ENCODE measurements at places on chromosomes 6 and 20.

DNA sequence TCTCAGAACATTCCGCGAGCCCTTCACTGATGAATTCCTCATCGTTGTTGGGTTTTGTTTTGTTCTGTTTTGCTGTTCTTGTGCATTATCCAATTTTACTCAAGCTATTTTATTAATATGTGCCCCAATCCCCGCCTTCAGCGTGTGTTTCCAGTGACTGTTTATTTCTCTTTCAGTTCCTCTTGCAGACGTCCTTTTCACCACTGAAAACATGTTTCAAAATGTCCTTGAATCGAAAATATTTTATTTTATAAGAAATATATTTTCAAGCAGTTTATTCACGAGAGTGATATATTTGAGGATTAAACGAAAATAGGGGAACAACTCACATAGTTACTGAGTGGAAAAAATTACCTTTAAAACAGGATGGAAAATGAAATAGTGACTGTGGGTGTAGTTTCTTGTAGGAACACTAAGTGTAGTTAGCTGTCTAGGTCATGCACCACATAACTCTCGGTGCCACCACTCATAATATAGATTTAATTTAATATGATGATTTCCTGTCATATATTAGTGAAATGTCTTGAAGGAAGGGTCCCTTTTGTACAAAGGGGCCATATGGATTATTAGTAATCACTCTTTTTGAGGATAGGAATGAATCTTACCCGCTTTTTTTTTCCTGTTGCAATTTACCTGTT is 45.3 kb upstream of the HDDC2 start:
- no peak for DNase-seq

- DNase-seq, result no peak
Measured at GRCh38 chr6:167583412-167583811, 243.3 kb upstream of the AFDN start.

DNA sequence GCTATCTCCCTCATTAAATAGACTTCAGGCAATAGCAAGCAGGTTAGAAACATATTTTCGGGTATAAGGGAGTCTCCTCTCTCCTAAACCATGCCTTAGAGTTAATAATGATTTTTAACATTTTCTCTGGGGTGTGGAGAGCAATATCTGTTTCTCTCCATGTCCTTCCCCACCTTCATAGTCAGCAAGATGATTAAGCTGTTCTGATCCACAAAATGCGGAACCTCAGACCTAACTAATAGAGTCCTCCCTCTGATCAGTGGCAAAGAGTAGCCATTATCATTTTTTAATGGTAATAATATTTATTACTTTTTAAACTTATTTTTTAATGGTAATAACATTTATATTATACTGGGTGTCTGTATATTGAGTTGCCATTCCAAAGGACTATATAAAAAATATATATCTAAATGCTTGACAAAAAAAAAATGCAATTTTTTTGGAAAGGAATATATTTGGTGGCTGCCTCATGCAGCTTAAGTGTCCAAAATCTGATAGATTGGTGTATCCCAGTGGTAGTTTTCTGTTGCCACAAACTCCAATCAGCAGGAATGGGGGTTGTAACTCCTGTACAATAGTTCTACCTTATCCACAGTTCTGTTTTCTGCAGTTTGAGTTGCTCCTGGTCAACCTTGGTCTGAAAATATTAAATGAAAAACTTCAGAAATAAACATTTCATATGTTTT is 14.0 kb upstream of the BTN3A2 start:
- DNase-seq, result no peak

DNA sequence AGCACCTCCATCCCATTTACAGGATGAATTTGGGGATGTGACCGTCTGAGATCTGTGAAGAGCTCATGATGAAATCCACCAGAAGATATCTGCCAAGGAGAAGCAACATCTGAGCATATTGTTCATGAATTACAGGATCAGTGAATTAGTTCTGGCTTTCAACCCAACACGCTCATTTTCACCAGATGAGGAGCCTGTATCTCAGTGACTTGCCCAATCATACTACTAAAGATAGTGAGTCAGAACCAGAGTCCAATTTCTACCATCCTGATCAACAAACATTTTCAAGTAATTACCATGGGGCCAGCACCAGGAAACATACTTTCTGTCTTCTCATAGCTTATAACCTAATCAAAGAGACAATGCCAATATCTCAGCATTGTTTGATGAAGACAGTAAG is 116.6 kb downstream of the ZDHHC14 start:
- no peak for DNase-seq

DNA sequence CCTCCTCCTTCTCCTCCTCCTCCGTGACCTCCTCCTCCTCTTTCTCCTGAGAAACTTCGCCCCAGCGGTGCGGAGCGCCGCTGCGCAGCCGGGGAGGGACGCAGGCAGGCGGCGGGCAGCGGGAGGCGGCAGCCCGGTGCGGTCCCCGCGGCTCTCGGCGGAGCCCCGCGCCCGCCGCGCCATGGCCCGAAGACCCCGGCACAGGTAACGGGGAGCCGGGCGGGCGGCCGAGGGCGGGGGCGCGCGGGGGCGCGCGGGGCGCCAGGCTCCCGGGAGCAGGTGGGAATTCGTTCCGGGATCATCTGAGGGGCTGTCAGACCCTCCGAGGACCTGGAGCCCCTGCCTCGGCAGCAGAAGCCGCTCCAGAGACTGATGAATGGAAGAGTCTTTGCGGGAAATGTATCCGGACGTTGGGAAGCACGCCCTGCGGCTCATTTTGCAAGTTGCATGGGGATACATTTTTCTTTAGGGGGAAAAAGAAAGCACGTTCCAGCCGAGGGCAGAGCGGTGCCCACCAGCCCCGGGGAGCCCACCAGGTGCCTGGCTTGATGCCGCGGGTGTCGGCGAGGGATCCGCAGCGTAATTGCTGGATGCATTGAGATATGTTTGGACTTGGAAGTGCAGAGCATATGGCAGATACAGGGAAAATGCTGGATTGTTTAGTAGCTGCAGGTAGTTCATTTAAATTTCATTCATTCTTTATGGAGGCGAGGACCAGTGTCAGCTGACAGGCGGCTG is 394 bp downstream of the MYB start:
- peak; percentile 22 for DNase-seq

- DNase-seq, result no peak
Measured at GRCh38 chr6:19723545-19723944, 113.6 kb upstream of the ID4 start.

DNA sequence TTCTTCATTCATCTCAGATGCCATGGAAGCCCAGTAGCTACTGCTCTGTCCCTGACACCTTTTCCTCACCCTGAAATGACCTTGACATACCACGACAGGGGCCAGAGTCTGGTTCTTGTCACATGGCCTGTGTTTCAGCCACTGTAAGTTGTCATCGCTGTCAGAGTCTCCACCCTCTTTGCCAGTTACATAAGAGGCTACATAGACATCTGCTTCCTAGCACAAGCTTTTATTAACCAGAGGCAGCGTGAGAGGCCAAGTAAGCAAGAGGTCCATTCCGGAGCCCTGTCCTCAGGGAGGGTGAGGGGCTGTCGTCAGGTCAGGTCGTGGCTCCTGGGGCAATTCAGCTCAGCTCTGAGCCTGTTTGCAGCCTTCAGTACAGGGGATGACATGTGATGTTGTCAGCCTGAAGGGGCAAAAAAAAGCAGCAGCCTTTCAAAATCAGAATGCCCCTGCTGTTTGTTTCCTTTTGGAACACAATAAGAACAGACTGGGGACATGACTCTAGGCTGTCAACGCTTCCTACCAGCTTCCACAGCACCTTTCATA is 146.3 kb downstream of the MTFR2 start:
- no peak for DNase-seq

GRCh38 chr6:52498538-52499017 is 78.3 kb downstream of the TRAM2 start:
- no peak for DNase-seq

- DNase-seq, result no peak
Measured at GRCh38 chr6:22367346-22367745, 70.5 kb upstream of the PRL start.

GRCh38 chr6:41037107-41037900 is 1.7 kb downstream of the UNC5CL start:
- DNase-seq, result no peak

- DNase-seq, result no peak
Measured at GRCh38 chr6:23910420-23910819, 215.6 kb upstream of the NRSN1 start.

DNA sequence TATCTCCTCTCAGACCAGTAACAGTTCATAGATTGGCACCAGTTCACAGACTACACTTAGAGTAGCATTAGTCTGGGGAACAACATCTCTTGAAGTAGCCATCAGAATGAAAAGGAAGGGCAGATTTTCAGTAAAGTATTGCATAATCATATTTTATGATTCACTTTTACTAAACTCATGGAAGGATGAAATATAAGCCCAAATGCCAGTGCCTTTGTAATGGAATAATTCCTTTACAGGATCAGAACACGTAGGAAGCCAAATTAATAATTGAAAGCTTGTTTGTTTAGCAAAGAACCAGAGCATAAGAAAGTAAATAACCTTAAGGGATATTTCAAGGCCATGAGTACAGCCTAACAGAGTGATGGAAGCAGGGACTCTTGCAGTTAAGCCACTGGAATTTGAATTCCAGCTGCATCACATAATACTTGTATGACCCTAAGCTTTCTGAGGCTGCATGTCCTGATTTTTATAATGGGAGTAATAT is 11.4 kb upstream of the LOC128125822 start:
- DNase-seq, result no peak

- no peak for DNase-seq
Measured at GRCh38 chr20:671252-672030, 4.2 kb downstream of the SCRT2 start.
